NCI-H2081 (cell line): ENCODE measurements at places on chromosomes 5 and 9.

DNA sequence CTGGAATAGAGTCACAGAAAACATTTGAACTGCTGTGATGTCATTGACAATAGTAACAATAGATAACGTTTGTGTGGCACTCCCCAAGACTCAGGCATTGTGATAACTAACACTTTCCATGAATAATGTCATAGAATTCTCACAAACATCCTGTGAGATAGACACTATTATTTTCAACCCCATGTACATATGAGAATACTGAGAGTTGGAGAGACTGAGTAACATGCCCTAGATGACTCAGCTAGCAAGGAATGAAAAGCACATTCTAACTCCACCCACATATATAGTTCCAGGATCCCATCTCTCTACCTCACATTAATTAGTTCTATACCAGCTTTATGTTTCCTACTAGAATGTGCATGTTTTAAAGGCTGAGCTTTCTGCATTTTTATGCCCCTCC, 71.4 kb downstream of the ASTN2 start:
- no peak for DNase-seq

DNA sequence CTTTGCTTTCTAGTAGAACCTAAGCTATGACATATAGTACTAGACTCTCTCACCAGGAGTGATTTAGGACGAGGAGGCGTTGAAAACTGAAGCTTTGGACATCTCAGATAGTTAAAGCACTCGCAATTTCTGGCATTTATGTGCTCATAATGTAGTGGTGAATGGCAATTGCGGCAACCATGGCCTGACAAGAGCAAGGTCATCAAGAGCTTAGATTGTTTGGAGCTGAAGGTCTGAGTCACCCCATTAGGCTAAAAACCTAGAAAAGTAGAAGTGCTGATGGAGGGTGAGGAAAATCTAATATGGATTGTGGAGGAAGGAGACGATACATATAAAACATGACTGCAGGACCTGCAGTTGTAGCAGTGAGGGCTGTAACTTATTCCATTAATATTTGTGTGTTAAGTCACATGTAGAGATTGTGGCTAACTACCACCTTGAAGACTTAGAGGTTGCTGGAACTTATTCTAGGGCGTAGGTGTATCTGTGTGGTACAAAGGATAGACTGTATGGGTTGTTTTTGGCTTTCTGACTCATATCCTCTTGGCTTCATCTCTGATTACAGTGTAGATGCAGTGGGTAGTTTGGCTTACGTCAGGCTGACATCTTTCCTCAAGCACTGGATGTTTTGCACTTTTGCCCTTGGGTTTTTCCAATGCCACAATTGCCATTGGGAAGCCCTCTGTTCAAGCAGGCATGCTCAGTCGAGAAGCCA, 138.9 kb upstream of the CDKN2B start:
- DNase-seq = no peak

- DNase-seq = no peak
These were observed 30.6 kb upstream of the ASS1 start for GRCh38 chr9:130414081-130414731.

DNA sequence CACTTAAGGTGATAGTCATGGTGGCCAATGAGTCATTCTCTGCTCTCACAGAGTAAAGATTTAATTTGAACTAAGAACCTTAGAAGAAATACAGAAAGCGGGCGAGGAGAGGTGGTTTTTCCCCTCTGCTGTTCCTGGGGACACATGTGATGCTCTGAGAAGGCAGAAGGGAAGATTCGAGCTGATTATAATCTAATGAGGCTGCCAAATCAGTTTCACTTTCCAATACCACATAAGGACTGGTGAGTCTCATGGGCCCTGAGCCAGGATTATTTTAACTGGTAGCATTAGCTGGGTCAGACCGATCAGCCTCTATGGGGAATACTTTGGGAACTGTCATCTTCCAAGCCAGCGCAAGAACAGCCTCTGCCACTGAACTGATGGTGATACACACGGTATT, 116.5 kb downstream of the SLC1A3 start:
- DNase-seq = no peak

DNA sequence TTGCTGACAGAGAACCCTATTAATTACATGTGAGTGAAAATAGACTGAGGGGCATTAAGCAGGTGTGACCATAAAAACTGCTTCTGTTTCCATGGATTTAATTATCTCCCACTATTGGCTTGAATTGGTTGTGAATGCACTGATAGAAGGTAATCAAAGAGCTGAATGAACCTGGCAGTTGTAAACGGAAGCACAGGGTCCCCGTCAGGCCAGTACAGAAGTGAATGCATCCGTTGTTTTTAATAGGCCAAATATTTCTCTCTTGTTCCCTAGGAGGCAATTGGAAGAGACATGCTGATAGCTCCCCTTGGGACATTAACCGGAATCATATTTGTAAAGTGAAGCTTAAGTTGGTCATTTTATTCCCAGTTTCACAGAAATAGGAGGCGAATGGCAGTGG, 147.0 kb downstream of the CAVIN4 start:
- peak; percentile 21 for DNase-seq

DNA sequence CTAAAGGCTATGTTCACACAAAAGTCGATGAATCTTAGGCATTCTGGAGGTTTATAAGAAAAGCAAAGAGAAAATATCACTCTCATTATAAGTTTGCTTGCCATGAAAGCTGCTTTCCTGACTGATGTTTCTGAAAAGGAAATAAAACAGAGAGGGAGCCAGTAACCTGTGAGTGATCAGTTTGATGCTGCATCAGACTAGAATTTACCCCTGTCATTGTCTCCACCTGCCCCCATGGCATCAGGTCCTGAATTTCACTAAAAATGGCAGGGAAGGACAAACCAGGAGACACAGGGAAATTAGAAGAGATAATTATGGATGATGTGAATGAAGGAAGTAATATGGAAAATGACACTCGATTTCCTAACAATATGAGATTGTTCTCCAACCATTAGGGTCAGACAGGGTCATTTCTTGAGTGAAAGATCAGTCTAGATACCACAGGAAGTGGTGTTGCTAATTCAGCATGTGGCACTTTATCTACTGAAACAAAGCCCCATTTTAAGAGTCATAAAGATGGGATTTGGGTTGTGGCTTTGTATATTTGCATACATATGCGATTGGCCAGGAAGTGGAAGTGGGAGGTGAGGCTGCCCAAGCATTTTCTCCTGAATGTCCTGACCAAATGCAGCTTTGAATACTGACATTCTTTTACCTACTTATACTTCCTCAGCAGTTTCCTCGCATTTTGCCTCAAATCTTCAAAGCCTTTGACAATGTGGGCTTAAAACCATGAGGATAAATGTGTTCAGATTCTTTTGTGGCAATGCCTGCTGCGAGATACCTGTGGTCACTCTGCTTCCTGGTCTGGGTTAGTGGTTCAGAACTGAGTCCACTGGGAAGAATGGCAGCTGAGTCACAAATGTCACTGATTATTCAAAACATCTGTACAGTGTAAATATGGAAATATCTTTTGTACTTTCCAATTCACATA, 29.7 kb downstream of the MEGF10 start:
- DNase-seq = no peak

DNA sequence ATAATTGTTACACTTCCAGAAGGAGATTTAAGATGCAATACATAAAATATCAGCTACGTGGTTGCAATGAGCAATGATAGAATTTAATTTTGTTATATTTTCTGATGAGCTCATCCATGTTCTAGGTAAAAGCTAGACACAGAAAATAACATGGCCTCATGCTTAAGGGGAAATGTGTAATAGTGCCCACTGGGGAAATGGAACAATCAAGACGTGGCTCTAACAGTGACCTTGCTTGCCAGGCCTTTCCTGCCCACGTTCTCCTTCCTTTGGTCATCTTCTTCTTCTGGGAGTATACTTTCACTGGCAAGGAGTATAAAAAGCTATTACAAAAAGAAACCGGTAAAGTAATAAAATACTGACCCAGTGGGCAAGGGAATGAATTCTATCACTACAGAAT, 116.2 kb upstream of the TMEM161B start:
- no peak for DNase-seq

DNA sequence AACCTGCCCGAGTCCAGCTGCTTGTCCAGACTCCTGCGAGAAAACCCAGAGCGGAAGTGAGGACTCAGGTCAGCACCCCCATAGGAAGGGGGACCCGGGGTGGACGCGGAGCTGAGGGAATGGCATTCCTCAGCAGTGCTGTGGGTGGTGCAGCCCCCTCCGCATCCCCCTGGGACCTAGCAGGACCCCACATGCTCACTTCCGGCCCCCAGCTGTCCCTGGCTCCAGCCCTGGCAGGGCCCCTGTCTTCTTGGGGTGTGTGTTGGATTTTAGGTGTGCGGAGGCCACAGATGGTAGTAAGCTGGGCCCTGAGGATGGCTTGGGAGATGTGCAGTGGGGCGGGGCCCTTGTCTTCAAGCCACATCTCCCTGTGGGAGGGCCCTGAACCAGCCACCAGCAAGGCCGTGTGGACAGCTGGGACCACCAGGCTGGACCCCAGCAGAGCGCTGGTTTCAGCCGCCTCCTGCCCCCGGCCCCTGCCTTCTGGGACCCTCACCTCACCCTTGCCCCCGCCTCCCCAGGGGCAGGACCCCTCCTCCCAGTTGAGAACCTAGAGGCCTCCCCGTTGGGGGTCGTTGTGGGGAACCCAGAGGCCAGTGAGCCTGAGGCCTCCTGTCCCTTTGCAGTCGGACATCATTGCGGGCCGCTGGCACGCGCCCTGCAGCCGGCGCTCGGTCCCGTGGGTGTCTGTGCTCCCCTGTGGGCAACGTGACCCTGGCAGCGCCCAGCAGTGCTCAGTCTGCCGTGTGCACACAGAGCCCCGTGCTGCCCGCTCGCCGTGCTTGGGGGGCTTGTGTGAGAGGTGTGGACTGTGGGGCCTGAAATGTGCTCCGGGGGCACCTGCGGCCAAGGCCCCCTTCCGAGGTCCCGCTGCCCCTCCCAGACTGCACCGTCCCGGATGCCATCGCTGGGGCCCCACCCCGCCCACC, 10.8 kb upstream of the SLC9A3 start:
- DNase-seq = no peak

DNA sequence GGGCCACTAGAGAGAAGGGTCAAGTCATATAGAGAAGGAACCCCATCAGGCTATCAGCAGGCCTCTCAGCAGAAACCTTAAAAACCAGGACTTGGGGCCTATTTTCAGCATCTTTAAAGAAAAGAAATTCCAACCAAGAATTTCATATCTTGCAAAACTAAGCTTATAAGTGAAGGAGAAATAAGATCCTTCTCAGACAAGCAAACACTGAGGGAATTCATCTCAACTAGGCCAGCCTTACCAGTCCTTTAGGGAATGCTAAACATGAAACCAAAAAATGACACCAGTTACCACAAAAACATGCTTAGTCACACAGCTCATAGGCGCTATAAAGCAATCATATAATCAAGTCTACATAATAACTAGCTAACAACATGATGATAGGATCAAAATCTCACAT, 407.1 kb downstream of the LRRC70 start:
- no peak for DNase-seq

DNA sequence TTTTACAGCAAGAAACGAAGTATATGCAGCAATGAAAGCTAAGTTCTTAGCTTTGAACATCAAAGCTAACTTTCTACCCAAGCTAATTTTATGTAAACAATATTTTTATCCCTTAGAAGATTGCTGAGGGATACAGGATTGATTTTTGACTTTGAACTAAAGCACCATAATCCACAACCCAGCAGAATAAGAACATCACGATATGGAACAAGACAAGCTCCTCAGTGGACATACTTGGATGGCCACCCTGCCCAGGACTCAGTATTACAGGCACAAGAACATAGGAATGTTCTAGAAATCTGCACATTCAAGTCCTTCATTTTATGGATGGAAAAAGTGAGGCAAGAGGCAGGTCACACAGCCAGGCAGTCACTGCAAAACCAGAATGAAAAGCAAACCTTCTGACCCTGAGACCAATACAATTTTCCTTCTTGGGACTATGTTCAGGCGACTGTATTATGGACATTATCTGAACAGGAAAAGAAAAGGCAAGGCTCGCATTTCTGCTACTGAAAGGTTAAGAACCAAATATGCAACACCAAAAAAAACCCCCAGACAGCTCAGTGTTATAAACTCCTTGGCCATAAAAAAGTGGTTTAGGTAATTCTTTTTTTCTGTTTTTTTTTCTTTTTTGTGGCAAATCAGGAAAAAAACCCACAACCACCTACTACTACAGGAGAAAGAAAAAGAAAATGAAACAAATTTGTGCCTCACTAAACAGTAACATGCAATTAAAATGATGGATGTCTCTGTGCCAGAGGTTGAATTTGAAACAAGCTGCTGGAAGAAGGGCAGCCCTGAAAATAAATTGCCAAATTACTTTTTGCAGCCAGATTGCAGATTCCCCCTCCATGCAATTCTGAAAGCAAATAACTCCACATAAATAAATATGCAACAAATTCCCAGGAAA, 25.4 kb downstream of the EPB41L4B start:
- no peak for DNase-seq

DNA sequence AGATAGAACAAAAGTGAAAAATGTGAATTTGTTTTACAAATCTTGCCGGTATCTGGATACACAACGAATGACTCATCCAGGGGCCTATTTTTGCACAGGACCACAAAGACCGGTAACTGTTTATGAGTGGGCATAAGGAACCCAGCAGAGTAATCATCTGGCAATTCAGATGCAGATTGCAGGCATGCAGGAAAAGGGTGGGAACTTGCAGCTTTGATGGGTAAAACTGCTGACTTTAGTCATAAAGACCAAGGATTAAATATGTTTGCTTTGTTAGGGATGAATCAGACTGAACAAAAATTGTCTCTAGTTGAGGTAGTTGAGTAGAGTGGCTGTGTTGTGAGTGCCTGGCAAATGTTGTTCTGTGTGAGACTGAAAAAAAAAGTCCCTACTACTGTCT, 309.6 kb upstream of the CCNH start:
- no peak for DNase-seq

- DNase-seq = no peak
These were observed 163.6 kb downstream of the SPOCK1 start for GRCh38 chr5:137335493-137335892.

DNA sequence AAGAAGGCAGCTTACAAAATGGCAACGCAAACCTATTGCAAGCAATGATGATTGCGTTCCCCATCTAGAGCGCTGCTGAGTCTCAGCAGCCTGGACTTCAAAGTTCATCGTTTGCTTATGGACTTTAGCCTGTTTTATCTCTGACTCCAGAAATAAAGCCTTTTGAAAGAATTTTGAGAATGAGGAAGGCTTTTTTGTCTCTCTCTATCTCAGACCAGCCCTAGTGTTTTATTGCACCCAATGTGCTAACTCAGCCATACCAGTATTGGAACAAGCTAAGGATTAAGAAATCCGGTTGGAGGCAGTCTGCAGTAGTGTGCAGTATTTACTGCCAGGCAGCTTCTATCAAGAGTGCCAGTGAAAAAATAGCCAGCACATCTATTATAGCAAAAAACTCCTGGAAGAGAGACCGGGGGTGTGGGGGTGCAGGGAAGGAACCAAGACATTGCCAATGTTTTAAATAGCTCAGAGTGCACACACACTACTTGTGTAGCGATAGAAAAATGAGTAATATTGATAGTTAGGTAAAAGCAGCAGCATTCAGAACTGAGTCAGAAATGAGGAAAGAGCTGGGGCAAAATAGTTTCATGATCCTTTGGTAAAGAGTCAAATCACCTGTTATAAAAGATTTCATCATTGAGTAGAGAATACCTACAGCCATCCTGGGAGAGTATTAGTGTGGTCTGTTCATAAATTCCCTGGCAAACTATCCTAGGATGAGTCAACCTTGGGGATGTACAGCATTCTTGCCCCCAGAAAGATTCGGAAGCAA, 219.0 kb downstream of the ZNF608 start:
- no peak for DNase-seq
